ENCODE measurements at places on chromosomes 11 and 22.

- no peak for DNase-seq
Measured at GRCh38 chr22:23509571-23510302, 70.4 kb downstream of the IGLL1 start.

GRCh38 chr22:23163665-23164064 lies 16.6 kb upstream of the BCR start:
- DNase-seq: peak; percentile 86

GRCh38 chr22:37549704-37550059 lies 10.6 kb upstream of the CDC42EP1 start:
- peak; percentile 57 for DNase-seq

GRCh38 chr22:50179937-50180726 lies 5.6 kb upstream of the TRABD start:
- peak; percentile 32 for DNase-seq

DNA sequence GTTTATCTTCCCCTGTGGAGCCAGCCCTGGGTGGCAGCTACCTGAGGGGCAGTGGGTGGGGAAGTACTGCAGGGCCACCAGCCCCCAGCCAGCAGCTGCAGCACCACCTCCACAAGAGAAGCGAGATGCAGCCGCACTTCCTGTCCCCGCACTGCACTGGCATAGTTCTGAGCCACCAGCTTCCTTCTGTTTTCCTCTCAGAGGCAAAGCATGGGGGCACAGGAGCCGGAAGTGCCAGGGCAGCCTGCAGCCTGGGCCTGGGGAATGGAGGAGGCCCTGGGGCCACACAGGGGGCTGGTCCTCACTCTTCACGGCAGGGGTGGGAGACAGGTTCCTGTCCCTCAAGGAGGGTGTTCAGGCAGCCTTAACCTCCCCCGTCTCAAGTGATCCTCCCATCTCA lies 11.9 kb upstream of the SH3BP1 start:
- DNase-seq: peak; percentile 67

- peak; percentile 32 for DNase-seq
Measured at GRCh38 chr22:23836692-23837495, 1.9 kb downstream of the DERL3 start.

- DNase-seq: no peak
Measured at GRCh38 chr11:29432719-29433325, 584.0 kb downstream of the KCNA4 start.

GRCh38 chr22:44131989-44132685 lies 48.6 kb upstream of the PARVG start:
- peak; percentile 37 for DNase-seq

GRCh38 chr11:123469089-123469488 lies 39.0 kb downstream of the GRAMD1B start:
- DNase-seq: no peak

- peak; percentile 26 for DNase-seq
Measured at GRCh38 chr11:44614281-44614775, 48.9 kb downstream of the CD82 start.
